Epithelial cell of proximal tubule (primary cell): ENCODE measurements at places on chromosomes 7 and 10. TPM values are rescaled to one million over a fixed set of nuclear protein-coding genes. Genes with fewer than 3 reads are reported as not detected.

CALHM3 gene
- not detected in 2 replicates for total RNA-seq

DNA sequence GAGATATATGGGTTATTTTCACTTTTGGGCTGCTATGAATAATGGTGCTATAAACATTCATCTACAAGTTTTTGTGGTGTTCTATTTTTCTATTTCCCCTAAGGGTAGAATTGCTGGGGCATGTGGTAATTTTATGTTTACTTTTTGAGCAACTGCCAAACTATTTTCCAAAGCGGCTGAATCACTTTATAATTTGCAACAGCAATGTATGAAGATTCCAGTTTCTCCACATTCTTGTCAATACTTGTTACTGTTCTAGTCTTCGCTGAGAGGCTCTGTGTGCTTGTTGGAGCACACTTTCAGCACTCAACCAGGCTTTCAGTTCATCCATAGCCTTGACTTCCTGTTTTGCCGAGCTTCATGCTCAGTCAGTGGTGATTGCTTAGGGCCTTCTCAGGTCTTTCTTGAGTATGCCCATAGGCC lies 39.0 kb downstream of the ADK start:
- DNase-seq = peak; percentile 55

GRCh38 chr7:131493081-131493480 lies 63.3 kb downstream of the PODXL start:
- DNase-seq = no peak

PON3 gene
- total RNA-seq = not detected in 2 replicates

DNA sequence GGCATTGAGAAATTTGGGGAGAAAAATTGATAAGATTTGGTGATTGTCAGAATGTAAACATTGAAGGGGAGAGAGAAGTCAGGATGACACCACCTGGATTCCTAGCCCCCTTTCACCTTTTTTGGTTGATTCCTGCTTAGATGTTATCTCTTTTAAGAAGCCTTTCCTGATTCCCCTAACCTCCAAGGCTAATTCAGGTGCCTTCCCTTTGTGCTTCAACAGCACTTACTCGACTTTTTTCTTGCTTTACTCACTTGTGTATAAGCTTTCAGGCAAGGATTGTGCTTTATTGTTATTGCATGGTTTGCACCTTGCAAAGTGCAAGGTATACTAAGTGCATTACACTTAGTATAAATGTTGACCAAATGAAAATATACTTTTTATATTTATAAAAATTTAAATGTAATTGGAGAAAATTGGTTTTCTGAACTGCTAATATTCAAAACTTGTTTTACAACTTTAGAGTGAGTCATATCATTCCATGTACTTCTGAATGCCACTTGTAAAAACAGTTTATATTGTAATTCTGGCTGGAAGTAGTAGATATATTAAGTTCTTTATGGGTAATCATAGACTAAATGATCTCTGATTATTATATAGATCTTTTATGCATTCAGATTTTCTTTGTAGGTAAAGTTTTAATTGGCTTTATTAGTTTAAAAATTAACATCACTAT lies 13.2 kb downstream of the SHOC2 start:
- no peak for DNase-seq

HACD1 gene
- total RNA-seq = 17.3 and 22.7 TPM in 2 replicates

DNA sequence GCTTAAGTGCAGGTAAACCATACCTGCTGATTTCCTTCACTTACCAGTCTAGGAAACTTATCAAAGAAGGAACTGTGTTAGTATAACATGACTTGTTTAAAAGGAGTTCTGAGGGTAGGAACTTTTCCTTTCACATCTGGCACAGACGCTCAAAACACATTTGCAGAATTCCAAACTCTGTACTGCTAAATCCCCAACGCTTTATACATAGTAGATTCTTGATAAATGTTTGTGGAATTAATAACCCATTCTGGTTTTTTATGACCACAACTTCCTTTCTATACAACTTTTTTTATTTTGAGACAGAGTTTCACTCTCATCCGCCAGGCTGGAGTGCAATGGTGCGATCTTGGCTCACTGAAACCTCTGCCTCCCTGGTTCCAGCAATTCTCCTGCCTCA lies 7.7 kb upstream of the TRUB1 start:
- DNase-seq = no peak
